ENCODE measurements at places on chromosomes 7 and 10.

- no peak for DNase-seq
These were observed 4.5 kb downstream of the BBIP1 start for GRCh38 chr10:110914431-110914830.

GRCh38 chr10:110324805-110325280, 20.1 kb upstream of the SMNDC1 start:
- no peak for DNase-seq

DNA sequence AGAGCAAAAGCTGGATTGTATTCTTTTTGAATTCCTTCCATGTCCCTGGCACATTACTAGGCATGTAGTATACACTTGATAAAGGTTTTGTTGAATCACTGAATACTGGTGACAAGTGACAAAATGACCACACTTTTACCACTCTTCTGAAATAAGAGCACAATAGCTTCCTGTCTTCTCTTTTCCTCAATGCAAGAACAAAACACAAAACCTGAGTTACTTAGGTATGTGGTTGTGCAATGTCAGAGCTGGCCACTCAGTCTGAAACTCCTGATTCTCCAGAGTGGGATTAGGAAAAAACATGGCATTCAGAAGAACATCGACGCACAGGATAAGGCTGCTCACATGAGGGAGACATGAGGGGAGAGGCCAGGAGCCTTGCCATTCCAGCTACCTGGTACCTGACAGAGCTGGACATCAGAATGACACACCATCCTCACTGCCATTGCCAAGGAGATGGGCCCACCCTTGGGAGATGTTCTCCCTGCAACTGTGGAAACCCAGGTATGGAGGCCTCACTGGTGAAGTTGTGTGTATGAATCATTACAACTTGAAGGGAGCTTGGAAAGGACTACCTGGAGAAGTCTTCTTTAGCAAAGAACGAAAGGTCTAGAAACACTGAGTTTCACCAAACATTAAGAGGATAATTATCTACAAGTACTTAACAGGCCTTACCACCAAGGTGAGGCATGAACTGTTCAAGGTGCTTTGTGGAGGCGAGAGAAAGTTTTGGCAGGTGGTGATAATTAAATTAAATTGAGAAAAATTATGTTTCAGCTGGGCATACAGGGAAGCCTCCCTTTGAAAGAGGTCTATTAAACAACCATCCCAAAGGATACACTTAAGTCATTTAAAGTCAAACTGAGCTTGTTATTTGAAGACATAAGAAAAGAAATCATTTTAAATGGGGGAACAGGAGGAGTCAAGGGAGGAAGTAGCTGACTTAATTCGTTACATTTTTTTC, 246.5 kb upstream of the AOAH start:
- no peak for DNase-seq

DNA sequence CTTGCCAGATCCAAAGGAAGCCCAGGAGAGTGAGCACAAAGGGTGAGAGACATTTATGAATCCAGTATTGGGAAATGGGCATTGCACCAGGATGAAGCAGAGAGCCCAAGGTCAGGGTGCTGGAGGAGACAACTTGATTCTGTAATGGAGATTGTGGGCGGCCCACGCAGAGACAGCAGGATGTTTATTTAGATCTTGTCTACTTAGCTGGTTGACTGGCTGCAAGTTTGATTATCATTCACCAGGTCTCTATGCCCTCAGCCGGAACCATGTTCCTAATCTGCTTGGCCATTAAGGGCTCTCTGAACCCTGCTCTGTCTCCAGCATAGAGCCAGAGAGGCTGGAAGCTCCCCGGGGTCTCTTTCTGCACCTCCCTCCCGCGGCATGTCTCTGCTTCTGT, 188.7 kb downstream of the PLXNA4 start:
- DNase-seq: no peak

DNA sequence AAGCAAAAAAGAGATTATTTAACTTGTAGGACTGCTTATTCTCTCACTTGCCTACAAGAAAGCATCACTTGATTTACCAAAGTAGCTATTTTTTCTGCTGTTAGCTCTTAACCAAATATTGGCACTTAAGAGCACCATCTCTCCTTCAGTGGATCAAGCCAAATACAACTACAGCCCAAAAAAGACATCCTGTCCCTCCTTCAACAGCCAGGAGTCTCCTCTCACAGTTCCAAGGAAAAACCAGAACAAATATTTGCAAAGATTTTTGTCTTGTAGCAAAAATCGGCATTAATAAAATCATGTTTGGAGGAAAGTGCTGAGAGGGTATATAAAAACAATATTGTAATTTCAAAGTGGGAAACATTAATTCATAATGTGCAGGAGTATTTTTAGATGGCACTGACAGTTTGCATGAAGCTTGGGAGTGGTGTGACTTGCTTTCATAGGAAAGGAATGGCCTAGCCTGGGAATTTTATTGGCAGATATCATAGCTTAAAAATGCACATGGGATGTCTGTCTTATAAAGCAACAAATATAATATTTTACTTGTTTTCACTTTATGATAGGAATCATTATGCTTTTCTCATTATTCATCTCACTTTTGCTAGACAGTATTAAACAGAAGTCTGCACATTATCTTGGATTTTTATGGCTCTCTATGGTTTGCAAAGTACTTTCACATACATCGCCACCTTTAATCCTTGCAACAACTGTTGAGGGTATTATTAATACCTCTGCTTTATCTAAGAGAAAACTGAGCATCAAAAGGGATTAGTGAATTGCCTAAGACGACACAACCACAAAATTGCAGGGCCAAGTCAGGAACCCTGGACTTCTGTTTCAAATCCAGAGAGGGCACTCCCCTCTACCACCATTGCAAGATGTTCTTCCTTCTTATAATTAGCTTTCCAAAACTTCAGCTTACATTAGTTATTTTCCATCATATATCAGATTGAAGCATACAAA, 103.5 kb downstream of the AGMO start:
- no peak for DNase-seq

DNA sequence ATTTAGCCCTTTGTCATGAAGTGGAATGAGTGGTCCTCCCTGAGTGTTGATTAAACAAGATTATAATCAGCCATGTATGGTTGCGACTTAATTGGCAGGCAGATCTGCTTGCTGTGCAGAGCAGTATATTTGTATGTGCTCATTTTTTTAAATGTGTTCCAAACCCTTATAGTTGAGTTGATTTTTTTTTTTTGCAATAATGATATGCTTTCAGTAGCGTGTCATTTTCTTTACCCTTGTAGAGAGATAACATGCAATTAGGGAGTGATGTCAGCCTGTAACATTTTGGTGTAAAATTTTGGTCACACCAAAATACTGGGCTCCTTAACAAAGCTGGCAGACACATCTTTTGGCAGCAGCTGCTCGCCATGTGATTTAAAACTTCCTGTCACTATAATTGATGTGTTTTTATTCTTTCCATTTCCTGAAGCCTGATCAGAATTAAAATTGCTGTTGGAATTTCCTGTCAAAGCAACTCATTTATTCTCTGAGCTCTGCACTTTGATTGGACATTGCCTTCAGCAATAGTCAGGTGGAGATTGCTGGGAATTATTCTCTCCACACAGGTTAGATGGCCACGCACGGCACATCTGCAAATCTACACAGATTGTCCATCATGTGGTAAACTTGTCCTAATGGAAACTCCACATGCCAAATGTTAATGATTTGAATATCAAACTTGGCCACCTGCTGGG, 125.3 kb downstream of the DYNC1I1 start:
- DNase-seq: no peak

DNA sequence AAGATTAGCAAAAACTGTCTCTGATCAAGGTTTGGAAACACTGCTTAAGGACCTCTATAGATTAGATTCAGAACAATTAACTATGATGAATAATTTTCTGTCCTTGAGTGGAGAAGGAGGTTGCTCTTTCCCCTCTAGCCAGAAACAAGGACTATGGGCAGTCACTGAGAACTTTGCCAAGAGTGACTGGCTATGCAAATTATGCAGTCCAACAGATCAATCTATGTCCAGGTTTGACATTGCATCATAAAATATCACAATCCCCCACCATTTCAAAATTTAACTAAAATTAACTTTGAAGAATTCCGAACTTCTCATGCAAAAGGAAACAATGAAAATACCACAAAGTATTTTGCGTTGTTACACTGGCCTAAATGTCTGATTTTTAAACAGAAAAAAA, 50.6 kb downstream of the TSPAN12 start:
- DNase-seq: no peak

GRCh38 chr7:101772508-101773211, 44.8 kb upstream of the CUX1 start:
- no peak for DNase-seq

DNA sequence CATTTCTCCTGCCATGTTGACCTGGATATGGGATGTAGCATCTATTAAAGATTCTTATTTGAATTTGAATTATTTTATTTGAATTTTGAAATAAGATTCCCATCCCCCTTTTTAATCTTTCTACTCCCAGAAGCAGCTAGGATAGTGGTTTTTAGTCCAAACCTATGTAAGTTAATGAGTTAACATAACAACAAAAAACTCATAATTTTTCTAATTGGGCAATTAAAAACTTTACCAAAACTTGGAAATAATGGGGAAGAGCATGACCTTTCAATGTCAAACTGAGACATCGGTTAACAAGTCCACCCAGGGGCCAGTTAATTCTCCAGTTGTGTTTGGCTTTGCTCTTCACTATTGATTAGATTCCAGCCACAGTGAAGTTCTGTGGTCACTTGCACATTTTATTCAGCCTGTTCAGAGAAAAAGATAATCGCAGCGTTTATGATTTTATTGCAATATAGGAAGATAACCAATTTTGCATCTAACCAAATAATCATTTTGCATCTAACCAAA, 1.2 kb upstream of the FAM13C start:
- no peak for DNase-seq

GRCh38 chr10:14179251-14179650, 151.5 kb downstream of the FRMD4A start:
- no peak for DNase-seq

DNA sequence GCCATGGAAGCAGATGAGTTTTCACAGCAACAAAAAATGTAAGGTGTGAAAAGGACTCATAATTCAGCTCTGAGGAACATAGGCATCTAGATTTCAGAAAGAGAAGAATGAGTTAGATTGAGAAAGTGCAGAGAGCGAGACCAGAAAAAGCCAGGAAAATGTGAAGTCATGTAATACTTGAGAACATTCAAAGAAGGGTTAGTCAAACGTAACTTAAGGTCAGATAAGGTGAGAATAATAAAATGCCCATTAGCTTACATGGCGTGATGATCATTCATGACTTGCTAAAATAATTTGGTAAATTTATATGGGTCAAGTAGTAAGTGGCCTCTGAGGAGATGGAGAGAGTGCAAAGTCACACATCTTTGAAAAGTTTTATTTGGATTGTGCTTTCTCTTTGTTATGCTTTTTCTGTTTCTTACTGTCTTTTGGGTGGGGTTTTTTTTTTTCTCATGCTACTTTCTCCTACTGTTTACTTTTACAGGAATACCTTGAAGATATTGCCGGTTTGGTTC, 271.8 kb upstream of the NRG3 start:
- DNase-seq: no peak

- DNase-seq: no peak
These were observed 36.3 kb downstream of the ELFN1 start for GRCh38 chr7:1706381-1706720.

- DNase-seq: no peak
These were observed 8.3 kb upstream of the RHOBTB1 start for GRCh38 chr10:60952067-60952845.

DNA sequence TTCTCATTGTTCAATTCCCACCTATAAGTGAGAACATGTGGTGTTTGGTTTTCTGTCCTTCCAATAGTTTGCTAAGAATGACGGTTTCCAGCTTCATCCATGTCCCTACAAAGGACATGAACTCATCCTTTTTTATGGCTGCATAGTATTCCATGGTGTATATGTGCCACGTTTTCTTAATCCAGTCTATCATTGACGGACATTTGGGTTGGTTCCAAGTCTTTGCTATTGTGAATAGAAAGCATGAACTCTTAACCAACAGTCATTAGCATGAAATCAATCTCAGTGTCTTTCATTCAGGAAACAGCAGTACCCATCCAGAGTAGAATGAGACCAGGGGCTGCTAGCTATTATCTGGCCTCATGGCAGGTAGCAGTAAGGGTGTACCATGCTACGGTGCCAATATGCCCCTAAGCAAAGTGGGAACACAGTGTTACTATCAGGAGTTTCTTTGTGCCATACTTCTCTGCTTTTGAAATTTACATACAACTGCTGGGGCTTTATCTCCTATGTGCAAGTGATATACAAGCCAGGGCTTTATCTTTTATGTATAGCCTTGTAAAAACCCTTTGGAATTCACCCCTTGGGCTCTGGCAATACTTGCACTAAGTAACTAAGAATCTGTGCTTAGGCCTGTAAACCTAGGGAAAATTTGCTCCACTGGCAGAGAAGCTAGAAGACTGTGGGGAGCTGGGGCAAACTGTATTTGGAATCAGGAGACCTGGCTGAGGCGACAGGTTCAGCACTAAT, 5.4 kb downstream of the PON2 start:
- DNase-seq: no peak

- DNase-seq: no peak
These were observed 91.2 kb upstream of the MYL10 start for GRCh38 chr7:101720324-101720723.

GRCh38 chr7:31791881-31792280, 104.9 kb downstream of the PPP1R17 start:
- DNase-seq: no peak

- no peak for DNase-seq
These were observed 47.8 kb upstream of the TMEM243 start for GRCh38 chr7:87267239-87267900.

DNA sequence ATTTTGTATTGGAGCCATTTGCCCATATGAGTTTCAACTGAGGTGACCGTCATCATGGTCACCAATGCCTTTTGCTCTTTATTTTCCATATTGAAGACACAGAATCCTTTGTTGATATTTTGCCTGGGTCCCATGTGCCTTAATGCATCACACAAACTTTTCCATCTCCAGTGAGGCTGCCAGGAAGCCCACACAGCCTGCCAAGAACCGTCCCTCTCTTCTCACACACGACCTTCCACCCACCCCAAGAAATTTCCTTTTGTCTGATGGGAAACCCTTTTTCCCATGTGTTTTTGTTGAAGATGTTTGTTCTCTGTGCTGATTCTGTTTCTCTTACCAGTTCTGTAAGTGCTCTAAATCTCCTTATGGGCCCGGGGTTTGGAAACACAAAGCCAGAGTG, 168.9 kb downstream of the CSTF2T start:
- no peak for DNase-seq

All from RPMI8226 (cell line).